Left renal cortex interstitium (tissue), 4 donors: ENCODE measurements at places on chromosomes 6 and 20. TPM values are rescaled to one million over a fixed set of nuclear protein-coding genes. Genes with fewer than 3 reads are reported as not detected.

DNA sequence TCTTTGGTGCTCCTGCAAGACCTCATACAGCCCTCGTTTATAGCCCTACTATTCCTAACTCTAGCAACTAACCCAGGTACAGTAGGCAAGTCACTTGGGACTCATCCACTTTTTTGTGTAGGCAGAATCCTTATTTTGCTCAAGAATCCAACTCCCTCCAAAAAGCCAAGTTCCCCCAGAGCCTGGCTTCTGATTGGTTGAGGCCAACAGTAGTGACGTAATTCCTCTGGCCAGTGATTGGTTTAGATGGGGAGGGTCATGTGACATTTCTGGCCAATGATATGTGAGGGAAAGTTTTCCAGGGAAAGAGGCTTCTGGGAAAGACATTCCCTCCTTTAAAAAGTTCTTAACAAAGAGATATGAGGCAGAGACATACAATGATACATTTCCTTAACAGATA lies 32.1 kb downstream of the KIAA1755 start:
- DNase-seq = no peak

GRCh38 chr6:161256407-161256806 lies 17.5 kb downstream of the AGPAT4 start:
- no peak for DNase-seq

DNA sequence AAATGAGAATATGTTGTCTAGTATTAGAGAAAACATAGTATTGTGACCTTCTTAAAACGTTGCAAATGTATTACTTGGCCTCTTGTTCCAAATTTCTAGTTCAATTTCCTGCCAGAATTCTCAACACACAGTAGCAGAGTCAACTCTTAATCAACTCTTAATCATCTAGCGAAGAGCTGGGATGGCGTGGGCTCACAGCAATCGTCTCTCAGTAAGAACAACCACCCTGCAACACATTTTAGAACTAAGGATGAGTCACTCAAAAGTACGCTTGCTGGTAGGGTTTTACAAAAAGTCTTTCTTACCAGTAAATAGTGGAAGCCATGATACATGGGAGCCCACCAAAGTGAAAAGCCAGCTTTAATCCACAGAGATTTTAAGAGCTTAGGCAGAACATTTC lies 24.6 kb downstream of the GPR6 start:
- DNase-seq = no peak

GRCh38 chr6:137911675-137912191 lies 44.7 kb downstream of the TNFAIP3 start:
- no peak for DNase-seq

The KHDC1L gene
- polyA plus RNA-seq = not detected

The PRSS16 gene
- 0.45 TPM for polyA plus RNA-seq

The MUC22 gene
- polyA plus RNA-seq = not detected

The DSP gene
- 74.1 TPM for polyA plus RNA-seq
